ENCODE measurements at places on chromosomes 11 and 22.
A peak's percentile ranks its signal among the peaks of the same experiment; 100 is the strongest.

GRCh38 chr11:68988491-68988890 lies 7.7 kb upstream of the MRGPRD start:
- DNase-seq: no peak

- no peak for DNase-seq
Measured at GRCh38 chr11:72703267-72704008, 29.2 kb upstream of the PDE2A start.

DNA sequence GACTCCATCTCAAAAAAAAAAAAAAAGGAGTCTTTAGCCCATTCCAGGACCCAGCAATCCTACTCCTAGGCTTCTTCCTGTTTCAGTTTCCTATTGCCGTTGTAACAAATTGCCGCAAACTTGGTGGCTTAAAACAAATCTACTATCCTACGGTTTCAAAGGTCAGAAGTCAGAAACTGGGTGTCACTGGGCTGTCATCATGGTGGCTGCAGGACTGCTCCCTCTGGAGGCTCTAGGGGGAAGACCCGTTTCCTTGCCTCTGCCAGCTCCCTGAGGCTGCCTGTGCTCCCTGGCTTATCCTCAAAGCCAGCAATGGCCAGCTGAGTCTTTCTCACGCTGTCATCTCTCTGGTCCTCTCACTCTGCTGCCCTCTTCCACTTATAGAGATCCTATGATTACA lies 8.7 kb upstream of the DAGLA start:
- DNase-seq: no peak

GRCh38 chr11:121654259-121654842 lies 201.6 kb upstream of the SORL1-AS1 start:
- DNase-seq: no peak

GRCh38 chr11:122556605-122557004 lies 98.9 kb upstream of the UBASH3B start:
- DNase-seq: peak; percentile 23

- no peak for DNase-seq
Measured at GRCh38 chr11:82085493-82085892, 648.2 kb downstream of the FAM181B start.

DNA sequence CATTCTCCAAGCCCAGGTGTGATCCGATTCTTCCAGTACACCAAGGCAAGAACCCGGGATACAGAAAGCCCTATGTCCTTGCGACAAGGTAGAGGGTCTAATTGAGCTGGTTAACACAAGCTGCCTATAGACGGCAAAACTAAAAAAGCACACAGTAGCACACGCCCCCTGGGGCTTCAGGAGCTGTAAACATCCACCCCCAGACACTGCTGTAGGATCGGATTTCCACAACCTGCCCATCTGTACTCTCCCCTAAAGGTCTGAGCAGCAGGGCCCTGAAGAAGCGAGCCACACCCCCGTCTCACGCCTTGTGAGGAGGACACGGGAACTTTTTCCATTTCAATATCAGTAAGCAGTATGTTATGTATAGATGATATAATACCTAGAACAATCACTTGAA lies 624.7 kb downstream of the BUD13 start:
- no peak for DNase-seq

DNA sequence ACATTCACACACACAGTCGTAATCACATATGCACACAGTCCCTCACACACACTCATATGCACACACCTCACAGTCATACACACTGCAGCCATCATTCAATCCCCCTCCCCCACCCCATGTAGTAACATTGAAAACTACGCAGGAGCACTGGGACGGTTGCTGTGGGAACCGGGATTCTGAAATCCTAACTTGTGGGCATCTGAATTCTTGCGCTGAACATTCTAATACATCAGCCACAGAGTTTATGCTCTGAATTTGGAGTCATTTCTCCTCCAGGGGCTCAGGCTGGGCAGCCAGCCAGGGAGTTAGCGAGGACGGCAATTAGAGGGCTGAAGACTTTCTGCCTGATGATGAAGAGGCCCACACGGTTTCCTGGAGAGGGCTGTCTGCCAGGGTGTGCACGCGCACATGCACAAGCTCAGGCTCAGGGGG lies 32.7 kb downstream of the CD6 start:
- peak; percentile 38 for DNase-seq

Measured in CD4-positive, alpha-beta T cell treated with Interleukin-21 for 1 hour (primary cell).